ENCODE measurements at places on chromosomes 6 and 20. TPM values are rescaled to one million over a fixed set of nuclear protein-coding genes. Genes with fewer than 3 reads are reported as not detected.
A peak's percentile ranks its signal among the peaks of the same experiment; 100 is the strongest.

Gene MUC22
- total RNA-seq = not detected

GRCh38 chr6:140079328-140079727 is 704.9 kb upstream of the CITED2 start:
- no peak for DNase-seq

Gene MAP3K7
- 15.6 TPM for total RNA-seq

DNA sequence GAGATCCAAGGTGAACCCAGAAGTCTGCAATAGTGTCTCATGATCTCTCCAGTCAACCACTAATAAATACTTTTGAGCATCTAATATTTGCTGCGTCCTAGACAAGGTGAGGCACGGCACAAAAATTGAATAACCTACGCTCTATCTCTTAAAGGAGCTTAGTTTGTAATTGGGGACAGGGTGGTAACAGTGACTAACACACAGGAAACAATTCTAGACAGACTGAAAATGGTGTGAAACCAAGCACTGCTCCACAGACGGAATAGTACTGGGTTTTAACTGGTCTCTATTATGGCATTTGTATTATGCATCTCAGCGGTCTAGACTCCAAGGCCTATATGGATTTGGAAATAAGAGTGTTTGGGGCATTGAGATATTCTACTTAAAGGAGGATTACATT is 120.1 kb downstream of the CLIC5 start:
- no peak for DNase-seq

DNA sequence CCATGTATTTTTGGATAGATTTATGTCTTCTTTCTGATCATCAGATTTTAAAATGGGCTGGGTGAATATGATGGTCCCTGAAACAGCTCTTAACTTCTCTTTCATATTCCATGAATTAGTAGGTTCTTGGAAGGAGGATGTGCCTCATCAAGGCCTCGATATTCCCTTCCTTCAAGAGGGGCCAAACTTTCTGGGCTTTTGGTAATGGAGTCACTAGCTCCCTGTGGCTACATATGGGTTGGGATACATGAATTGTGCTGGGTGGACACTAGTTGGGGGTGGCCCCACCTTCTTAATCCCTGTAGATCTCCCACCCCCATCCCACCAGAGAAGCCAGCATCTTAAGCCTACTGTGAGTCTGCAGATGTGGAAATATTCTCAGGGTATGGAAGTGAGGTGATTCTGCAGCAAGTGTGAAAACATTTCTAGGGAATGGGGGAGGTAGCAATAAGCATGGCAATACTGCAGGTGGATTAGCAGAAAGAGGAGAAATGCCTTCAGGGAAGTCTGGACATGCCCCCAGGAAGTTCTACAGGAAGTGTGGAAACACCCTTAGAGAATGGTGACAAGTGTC is 2.2 kb downstream of the TP53INP2 start:
- no peak for DNase-seq

GRCh38 chr6:140867336-140867735 is 1265.4 kb upstream of the GJE1 start:
- no peak for DNase-seq

GRCh38 chr6:21998582-21998981 is 298.3 kb downstream of the PRL start:
- DNase-seq = no peak

DNA sequence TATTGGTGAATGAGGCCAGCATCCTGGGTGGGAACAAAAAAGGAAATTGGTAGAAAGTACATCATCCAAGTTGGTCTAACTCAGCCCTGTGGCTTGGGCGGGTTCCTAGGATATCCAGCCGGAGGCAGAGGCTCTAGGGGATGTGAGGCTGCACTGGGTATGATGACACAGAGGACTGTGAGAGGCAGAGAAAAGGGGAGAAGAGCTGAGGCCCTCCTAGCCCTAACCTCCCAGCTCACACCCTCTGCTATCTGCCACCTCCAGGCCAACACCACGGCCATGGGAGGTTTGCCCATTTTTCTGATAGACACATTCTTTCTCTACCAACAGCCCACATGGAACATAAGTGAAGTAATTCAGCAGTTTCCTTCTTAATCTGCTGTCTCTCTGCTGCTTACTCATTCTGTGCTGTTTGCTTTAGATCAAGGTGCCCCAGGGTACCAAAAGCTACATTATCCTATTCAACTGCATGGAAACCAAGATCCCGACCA is 284.4 kb downstream of the ESR1 start:
- DNase-seq = no peak

DNA sequence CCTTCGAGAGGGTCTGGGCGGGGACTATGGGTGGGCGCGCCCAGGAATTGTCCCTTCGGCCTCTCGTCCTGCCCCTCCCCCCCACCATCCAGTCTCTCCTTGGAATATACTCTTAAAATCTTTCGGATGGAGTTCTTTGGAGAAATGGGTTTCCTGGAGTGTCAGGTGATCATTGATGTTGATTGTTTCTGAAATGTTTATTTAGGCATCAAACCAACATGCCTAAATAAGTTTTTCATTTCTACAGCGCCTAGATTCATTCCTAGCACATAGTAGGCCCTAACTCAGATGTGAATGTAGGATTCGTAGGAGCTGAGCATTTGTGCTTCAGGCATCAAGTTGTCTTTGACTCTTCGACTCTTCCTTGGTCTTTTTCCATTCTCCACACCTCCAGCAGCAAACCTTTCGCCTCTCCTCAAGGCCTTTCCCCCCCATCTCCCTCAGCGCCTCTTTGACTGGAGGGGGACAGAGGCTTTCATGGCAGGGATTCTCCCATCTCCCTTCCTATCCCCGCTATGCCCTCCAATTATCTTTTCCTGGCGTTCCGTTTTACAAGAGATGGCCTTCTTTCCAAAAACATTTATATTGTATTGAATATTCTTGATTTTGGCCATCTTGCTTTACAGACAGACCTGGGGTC is 610 bp downstream of the CASP8AP2 start:
- DNase-seq = no peak

DNA sequence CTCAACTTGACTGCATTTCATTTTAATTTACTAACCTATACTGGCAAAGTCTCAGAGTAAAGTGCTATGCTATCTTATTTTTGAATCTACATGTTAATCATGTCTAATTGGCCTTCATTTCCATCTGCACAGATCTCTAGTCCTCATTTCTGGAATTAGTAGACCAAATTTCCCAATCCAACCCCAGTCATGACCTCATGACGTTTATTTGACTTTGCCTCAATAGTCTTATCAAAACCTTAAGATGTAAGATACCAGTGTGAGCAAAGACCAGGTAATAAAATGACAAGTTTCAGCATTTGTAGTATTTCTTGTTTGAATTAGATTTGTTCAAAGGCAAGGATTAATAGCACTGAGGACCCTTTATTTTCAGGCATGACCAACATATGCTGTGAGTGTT is 43.3 kb upstream of the MYB start:
- DNase-seq = no peak

DNA sequence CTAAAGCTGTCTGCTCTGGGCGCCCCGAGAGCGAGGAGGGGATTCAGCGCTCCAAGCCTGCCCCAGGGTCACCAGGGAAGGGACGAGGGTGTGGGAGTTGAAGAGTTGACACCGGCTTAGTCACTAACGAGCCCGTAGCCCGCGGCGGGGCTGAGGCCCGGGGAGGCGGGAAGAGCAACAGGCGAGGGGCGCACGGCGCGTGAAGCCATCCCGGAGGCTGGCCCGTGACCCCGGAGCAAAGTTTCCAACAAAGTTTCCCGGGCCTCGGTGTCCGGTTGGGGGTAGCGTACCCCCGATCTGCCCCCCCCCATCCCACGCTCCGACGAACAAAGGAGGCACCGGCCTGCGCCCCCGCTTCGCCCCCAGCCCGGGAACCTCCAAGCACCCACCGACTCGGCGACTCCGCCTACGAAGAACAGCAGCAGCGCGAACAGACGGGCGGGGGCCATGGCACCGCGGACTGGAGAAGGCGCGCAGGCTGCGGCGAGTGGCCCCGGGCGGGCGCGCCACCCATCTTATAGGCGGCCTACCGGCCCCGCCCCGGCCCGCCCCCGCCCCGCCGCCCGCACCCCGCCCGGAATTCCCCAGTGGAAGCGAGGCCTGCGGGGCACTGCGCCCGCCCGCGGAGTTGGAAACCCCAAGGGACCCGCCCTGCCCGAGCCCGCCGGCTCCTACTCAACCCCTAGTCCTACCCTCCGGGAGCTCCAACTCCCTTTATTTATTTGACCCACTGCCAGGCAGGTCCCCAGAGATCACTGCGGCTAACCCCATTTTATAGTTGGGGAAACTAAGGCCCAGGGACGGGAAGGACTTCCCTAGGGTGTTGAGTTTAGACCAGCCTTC is at the start of gene SDC4:
Gene SDC4 (minus strand): TSS at position 489 of the 843 bp plus-strand sequence. CDS start 40 bp downstream, at position 449.
- DNase-seq = peak; percentile 78

Gene HLA-DOB
- total RNA-seq = 0.64 TPM

- no peak for DNase-seq
Measured at GRCh38 chr20:37457921-37458320, 63.1 kb upstream of the NNAT start.

- DNase-seq = no peak
Measured at GRCh38 chr6:103858003-103858402, 1001.7 kb downstream of the HACE1 start.

- no peak for DNase-seq
Measured at GRCh38 chr20:44153636-44154043, 33.3 kb downstream of the JPH2 start.

Gene ZNF76
- 33.5 TPM for total RNA-seq

Gene BPIFB4
- total RNA-seq = not detected

GRCh38 chr20:17161673-17162481 is 65.0 kb upstream of the PCSK2 start:
- DNase-seq = no peak

GRCh38 chr6:162596676-162597075 is 130.9 kb downstream of the PRKN start:
- no peak for DNase-seq

Gene DEF6
- 10.3 TPM for total RNA-seq

Gene GJA10
- total RNA-seq = not detected

DNA sequence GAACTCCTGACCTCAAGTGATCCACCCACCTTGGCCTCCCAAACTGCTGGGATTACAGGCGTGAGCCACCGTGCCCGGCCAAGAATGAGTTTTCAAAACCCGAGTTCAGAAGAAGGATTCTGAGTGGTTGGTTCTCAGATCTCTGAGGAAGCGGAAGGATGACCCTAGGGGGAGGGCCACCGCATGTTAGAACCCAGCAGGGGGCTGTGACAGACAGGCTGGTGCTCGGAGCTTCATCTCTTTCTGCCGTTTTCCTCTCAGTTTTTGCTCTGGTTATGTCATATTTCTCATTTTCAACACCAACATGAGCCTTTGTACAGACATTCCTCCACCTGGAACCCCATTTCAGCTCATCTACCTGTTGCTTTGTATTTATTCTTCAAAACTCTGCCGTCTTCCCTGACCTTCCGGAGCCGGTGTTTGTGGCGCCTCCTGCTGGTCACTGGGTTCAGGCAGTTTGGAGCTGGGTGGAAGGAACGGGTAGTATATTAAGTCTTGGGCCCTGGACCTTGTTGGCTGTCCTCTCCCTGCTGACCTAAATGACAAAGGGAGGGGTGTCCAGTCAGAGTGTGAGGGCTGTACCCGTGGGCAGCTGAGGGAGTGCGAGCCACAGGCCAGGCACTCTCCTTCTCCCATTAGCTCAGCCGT is at the start of gene DEFB123:
Gene DEFB123 (plus strand): TSS at position 621 of the 648 bp plus-strand sequence. CDS start 67 bp downstream, outside the sequence.
- no peak for DNase-seq

Gene WFDC5
- total RNA-seq = not detected

DNA sequence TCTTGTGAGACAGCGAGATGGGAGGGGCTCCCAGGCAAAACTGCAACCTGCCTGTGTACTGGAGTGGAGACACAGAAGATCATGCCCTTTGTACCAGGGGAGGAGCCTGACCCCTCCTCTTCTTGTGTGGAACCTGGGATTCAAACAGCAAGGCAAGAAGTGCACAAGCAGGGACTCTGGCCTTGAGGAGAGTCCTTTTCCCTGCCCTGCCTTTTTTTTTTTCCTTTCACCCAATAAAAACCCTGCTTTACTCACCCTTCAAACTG is 251.8 kb upstream of the OPRM1 start:
- DNase-seq = peak; percentile 64

DNA sequence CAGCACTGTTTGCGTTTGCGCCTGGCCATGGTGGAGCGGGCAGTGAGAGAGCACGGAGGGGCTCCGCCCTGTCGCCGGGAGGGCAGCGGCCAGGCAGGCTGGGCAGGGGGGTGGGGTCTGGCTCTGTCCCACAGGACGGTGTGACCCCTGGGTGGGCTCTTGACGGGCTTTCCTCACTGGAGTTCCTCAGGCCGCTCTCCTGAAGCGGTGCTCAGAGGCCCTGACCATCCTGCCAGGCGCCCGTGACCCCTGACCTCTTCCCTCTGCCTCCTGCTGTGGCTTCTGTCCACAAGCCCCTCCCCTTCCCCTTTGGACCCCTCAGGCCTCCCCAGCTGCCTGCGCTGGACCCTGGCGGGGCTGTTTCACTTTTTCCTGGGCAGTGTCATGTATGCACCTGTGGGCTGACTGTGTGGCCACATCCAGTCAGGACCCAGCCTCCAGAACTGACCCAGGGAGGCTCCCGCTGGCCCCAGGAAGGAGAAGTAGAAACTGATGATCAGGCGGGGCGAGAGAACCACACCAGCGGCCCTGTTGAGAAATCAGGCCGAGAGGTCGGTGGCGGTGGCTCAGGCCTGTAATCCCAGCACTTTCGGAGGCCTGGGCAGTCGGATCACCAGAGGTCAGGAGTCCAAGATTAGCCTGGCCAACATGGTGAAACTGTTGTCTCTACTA is 1.2 kb downstream of the OGFR start:
- DNase-seq = peak; percentile 60

Gene PRICKLE4
- total RNA-seq = 6.7 TPM

- no peak for DNase-seq
Measured at GRCh38 chr6:159079367-159079766, 34.6 kb upstream of the TAGAP start.

GRCh38 chr20:32521780-32522525 is 63.2 kb downstream of the NOL4L start:
- DNase-seq = peak; percentile 76

GRCh38 chr6:74000666-74001490 is 304.9 kb downstream of the CD109 start:
- DNase-seq = no peak

Gene ARMC12
- total RNA-seq = not detected

Gene TEAD3
- 32.1 TPM for total RNA-seq

DNA sequence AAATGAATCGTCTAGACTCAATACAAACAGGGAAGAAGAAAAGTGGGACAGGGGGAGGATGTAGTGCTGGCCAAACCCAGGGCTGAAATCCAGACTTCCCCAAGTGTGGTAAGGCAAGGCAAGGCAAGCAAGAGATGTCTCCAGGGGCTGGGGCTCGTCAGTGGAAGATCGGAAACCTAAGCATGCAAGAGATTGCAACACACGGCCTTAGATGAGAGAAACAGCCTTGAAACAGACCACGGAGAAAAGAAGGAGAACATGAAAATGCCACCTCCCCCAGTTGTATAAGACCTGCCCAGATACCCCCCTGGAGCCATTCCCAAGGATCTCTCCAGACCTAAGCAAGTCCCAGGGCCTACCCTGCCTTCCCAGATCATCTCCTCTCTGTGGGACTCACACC is 20.0 kb downstream of the VEGFA start:
- DNase-seq = no peak

DNA sequence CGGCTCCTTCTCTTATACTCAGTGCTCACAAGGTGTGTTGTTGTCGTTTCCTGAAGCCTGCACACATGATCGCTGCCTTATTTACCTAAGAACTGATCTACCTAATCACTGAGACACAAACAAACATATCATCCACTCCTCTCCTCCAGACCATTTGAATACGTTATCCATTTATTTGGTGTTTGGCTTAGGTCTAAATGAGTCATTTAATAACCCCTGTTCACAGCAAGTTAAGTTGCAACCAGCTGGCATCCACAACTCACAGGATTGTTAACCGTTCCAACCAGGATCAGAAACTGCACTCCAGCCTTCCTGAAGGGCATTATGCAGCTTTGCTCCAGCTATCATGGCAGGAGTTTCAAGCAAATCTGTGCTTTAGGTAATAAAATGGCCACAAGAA is 511.1 kb upstream of the MAP3K7 start:
- DNase-seq = no peak

- no peak for DNase-seq
Measured at GRCh38 chr20:52090035-52090434, 101.5 kb downstream of the ZFP64 start.

All from left colon (tissue), 2 donors.